ENCODE measurements at places on chromosomes 4 and X. TPM values are rescaled to one million over a fixed set of nuclear protein-coding genes. Genes with fewer than 3 reads are reported as not detected.

DNA sequence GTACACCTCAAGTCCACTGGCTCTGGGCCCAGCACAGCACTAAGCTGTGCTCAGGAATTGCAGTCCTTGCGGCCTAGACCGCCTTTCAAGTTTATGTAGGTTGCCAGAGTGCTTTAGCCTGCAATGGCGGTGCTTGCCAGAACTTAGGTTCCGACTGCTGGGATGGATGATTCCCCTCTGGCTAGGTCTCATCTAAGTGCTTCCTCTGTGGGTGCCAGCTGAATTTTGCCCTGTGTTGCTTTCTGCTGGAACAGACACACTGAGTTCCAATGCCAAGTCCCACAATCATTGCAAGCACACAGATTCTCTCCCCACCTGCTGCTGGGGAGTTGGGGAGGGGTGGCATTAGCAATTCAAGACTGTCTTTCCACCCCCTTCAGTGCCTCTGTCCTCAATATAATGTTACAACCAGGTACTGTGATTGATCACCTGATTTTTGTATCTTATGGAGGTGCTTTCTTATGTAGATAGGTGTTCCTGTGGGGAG is 129.5 kb downstream of the GRID2 start:
- H3K4me3 ChIP-seq = no peak overlapping the region
- H3K27ac ChIP-seq = no peak overlapping the region
- no peaks in the 10 kb centered on the region for H3K36me3 ChIP-seq
- H3K27me3 ChIP-seq = no peaks in the 10 kb centered on the region
- H3K4me1 ChIP-seq = no peaks in the 10 kb centered on the region

The SPATA4 gene
- total RNA-seq = 1.3 TPM

DNA sequence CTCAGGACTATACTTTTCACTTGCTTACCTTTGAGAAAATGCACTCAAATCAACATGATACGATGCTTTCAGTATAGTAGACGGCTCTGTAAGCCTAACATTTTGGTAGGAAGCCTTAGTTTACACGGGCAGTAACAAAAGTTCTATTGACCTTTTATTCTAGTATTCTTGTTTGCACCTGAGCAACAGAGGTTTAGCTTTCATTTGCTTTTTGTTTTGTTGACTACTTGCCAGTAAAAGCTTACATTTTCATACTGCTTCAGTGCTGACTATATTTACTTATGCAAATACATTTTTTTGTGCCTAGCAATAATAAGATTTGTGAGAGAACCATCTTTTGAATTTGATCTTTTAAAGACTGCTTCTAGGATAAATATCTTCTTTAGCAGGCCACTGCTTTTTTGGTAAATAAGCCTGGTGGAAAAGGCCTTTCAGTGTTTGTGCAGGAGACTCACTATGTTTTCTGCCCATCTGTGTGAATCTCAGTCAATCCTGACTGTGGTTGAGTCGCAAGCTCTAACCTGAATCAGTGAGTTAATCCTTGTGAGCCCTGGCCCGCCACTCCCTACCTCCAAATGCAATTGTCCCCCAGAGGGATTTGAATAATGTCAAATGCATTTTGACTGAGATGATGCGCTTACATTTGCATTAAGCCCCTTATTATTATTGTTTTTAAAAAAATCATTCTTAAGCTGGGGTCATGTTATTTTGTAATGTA is 21.9 kb downstream of the FHIP1A start:
- H3K36me3 ChIP-seq = no peaks in the 10 kb centered on the region
- no peak for DNase-seq
- no peaks in the 10 kb centered on the region for H3K27me3 ChIP-seq
- H3K4me3 ChIP-seq = no peak overlapping the region
- H3K4me1 ChIP-seq = no peaks in the 10 kb centered on the region
- H3K27ac ChIP-seq = no peak overlapping the region

DNA sequence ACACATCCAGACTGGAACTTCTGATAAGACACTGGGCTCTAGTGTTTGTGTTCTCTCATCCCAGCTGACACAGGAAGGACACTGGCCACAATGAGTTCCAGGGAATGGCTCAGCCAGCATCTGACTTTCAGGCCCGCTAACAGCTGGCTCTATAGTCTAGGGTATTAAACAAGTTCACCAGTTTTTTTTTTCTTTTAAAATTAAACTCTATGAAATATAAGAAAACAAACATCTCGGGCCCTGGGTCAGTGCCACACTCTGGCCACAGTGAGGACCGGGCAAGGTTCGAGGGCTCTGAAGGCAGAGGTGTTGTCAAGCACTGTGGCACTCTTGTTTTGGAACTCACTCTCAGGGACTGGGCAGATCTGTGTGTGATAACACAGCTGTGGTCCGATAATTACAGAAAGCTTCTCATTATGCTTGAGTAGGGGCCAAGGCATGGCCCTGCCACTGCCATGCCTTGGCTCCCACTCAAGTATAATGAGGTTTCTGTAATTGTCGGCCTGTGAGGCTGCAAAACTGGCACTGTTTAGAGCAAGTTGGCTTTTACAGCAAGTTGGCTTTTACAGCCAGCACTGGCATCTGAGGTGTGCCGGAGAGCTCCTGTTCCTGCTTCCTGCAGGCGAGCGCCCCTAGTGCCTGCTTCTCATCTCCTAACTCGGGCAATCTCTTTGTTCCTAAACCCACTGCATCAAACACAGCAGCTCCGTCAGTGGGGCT is 62.8 kb downstream of the PPP1R2C start:
- H3K27me3 ChIP-seq = peaks cover 20% of the 10 kb centered on the region
- no peaks in the 10 kb centered on the region for H3K4me1 ChIP-seq
- H3K4me3 ChIP-seq = no peak overlapping the region
- H3K27ac ChIP-seq = peak overlapping the region; percentile 30
- H3K36me3 ChIP-seq = no peaks in the 10 kb centered on the region

The AREG gene
- 46.2 TPM for total RNA-seq

GRCh38 chrX:103585411-103586313 is at the start of gene TCEAL4:
Gene TCEAL4 (plus strand): TSS chrX:103585515. CDS start chrX:103586676, 1,161 bp downstream.
- H3K27me3 ChIP-seq = no peaks in the 10 kb centered on the region
- DNase-seq = peak; percentile 53
- peak within 1 kb of the TSS; percentile 89 for H3K27ac ChIP-seq
- H3K4me3 ChIP-seq = peak within 1 kb of the TSS; percentile 59

The PDZD4 gene
- total RNA-seq = 0.80 TPM

DNA sequence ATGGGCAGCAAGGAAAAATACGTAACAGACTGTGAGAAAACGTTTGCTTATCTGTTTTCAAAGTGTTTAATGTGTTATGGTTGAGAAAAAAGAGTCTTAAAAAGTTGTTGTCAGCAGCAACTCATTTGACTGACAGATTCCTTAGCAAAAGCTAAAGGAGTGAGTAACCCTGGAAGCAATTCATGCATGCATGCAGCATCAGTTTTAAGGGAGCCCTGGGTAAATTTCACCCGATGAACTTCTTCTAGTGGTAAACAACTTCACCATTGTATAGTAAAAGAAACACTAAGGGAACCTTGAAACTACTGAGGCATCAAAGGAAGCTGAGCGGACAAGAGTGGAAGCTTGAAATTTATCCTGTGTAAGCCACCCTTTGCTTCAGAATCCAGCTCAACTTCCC is 583.2 kb upstream of the INTU start:
- no peaks in the 10 kb centered on the region for H3K36me3 ChIP-seq
- H3K27me3 ChIP-seq = no peaks in the 10 kb centered on the region
- H3K27ac ChIP-seq = no peak overlapping the region
- no peaks in the 10 kb centered on the region for H3K4me1 ChIP-seq
- H3K4me3 ChIP-seq = no peak overlapping the region

GRCh38 chr4:121749225-121749624 is 15.7 kb downstream of the SMIM43 start:
- no peaks in the 10 kb centered on the region for H3K4me1 ChIP-seq
- H3K36me3 ChIP-seq = no peaks in the 10 kb centered on the region
- no peaks in the 10 kb centered on the region for H3K27me3 ChIP-seq

GRCh38 chr4:105677709-105678108 is 30.8 kb downstream of the INTS12 start:
- H3K36me3 ChIP-seq = no peaks in the 10 kb centered on the region
- no peaks in the 10 kb centered on the region for H3K4me1 ChIP-seq
- H3K27ac ChIP-seq = no peak overlapping the region
- no peak overlapping the region for H3K4me3 ChIP-seq

GRCh38 chr4:4914059-4914820 is 54.8 kb downstream of the MSX1 start:
- no peaks in the 10 kb centered on the region for H3K36me3 ChIP-seq
- DNase-seq = no peak
- no peaks in the 10 kb centered on the region for H3K27me3 ChIP-seq

The CHM gene
- total RNA-seq = 37.2 TPM

DNA sequence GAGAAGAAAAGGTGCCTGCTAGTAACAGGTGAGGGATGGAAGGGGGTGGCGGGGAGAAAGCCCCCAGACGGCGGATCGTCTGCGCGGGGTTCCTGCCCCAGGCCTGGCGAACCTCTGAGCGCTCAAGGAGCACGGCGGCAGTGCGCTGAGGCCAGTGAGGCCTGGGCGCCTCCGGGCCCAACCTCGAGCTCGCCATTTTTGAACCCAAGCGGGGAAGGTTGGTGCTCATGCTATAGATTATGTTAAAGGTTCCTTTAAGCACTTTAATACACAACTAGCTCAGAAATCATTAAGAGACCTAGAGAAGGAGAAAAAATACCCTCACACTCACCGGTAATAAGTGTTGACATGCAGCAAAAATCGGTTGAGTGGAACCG is 7.9 kb downstream of the PITX2 start:
- DNase-seq = no peak
- no peak overlapping the region for H3K27ac ChIP-seq
- no peaks in the 10 kb centered on the region for H3K4me1 ChIP-seq
- H3K36me3 ChIP-seq = no peaks in the 10 kb centered on the region

Measured in breast epithelium (tissue), 4 donors.